Tongue (tissue), 3 donors: ENCODE measurements at places on chromosomes 3 and 15. TPM values are rescaled to one million over a fixed set of nuclear protein-coding genes. Genes with fewer than 3 reads are reported as not detected.

GRCh38 chr3:144344925-144345548 lies 373.4 kb downstream of the DIPK2A start:
- no peak for DNase-seq

DNA sequence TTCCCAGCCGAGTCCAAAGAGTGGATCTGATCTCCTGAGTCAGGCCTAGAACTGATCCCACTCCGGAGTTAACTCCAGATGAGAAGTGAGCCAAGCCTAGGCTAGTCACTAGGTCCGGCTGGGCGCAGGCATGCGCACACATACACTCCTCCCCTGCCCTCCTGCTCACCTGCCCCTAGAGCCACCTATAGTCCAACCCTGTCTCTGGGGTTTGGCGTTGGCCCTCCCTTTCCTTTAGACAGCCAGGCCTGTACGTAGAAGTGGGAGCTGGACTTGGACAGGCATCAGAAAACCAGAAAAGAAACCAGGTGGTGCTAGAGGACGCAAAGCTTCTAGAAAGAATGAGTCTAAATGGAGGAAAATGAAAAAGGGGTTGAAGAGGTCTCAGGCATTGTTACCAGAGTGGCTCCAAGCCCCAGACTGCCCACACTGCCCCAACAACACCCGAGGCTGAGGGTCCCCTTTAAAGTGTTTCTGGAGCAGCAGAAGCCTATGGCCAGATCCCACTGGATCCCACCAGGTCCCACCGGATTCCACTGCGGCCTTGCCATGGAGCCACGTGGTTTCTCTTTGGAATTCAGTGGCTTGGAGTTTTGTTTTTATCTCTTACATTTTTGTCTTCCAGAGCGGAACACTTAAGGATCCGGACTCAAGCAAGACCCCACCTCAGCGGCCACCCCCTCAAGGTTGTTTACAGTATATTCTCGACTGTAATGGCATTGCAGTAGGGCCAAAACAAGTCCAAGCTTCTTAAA lies 24.2 kb upstream of the TIMP4 start:
- no peak for DNase-seq

- DNase-seq: no peak
Measured at GRCh38 chr3:13197795-13198194, 124.6 kb upstream of the IQSEC1 start.

- DNase-seq: no peak
Measured at GRCh38 chr3:55202326-55202725, 274.5 kb upstream of the LRTM1 start.

GRCh38 chr15:72472992-72473610 lies 1.0 kb upstream of the ARIH1 start:
- peak; percentile 48 for DNase-seq

GRCh38 chr15:62475591-62475990 lies 310.5 kb upstream of the C2CD4B start:
- peak; percentile 75 for DNase-seq

GRCh38 chr3:121649645-121650044 lies 11.1 kb downstream of the HCLS1 start:
- DNase-seq: no peak

DNA sequence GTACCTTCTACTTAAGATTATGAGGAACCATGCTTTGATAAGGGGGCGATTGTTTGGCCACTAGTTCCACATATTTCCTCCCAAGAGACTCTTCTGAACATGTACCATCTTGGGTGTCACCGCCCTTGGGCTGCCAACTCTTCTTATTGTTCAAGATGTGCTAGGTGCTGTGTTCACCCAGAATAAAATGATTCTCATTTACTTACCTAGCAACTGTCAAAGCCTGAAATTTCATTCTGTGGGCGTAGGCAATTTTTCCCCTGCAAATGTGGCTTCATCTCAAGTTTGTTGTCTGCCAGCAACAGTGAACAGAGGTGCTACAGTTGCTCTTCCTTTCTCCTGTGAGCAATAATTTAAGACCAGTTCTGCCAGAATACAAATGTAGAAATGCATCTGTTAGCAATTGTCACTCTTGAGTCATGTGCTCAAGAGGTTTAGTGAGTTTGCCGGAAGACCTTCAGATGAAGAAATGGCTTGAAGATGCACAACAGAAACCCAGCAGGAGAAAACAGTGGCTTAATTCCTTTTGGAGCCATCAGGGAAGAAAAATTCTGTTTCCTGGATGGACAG lies 41.3 kb upstream of the RARB start:
- peak; percentile 31 for DNase-seq

- DNase-seq: no peak
Measured at GRCh38 chr3:9214185-9214584, 35.3 kb downstream of the SRGAP3 start.

The FSIP1 gene
- 0.10 TPM for total RNA-seq

The DOCK3 gene
- total RNA-seq: 0.51 TPM

The SLC9C1 gene
- total RNA-seq: 3.2 TPM

The CDHR4 gene
- not detected for total RNA-seq
